ENCODE measurements at places on chromosomes 2 and 18. TPM values are rescaled to one million over a fixed set of nuclear protein-coding genes. Genes with fewer than 3 reads are reported as not detected.

Gene CPO
- total RNA-seq = 0.19 TPM

Gene CNRIP1
- 42.7 TPM for total RNA-seq

Gene SLC16A14
- total RNA-seq = 0.06 TPM

Gene DSEL
- 2.6 TPM for total RNA-seq

Gene GKN2
- total RNA-seq = not detected

Gene DYSF
- 166 TPM for total RNA-seq

Gene NRP2
- 109 TPM for total RNA-seq

Gene GCKR
- total RNA-seq = under 0.01 TPM

Gene SIX3
- total RNA-seq = not detected

Gene ATP5MC3
- 66.4 TPM for total RNA-seq

Gene IL37
- not detected for total RNA-seq

Gene PRKAG3
- not detected for total RNA-seq
